LHCN-M2 (cell line): ENCODE measurements at places on chromosomes 11 and 22. TPM values are rescaled to one million over a fixed set of nuclear protein-coding genes. Genes with fewer than 3 reads are reported as not detected.
A peak's percentile ranks its signal among the peaks of the same experiment; 100 is the strongest.

The MIAT gene
- total RNA-seq, result 0.17 and 0.19 TPM in 2 replicates

The PTPN5 gene
- not detected in 2 replicates for total RNA-seq

The OR10V1 gene
- total RNA-seq, result not detected in 2 replicates

The CHORDC1 gene
- total RNA-seq, result 40.7 and 57.3 TPM in 2 replicates

The NAALADL1 gene
- total RNA-seq, result not detected in 2 replicates

The C22orf23 gene
- 0.29 TPM in 1 of 2 replicates, not detected in the other for total RNA-seq

The F2 gene
- not detected in 2 replicates for total RNA-seq

The DCHS1 gene
- 2.4 and 2.6 TPM in 2 replicates for total RNA-seq

The NPAS4 gene
- total RNA-seq, result 0.13 TPM in 1 of 2 replicates, not detected in the other

The IL10RA gene
- not detected in 2 replicates for total RNA-seq

The ADM gene
- total RNA-seq, result 160 and 164 TPM in 2 replicates

The TESMIN gene
- total RNA-seq, result not detected in 2 replicates

The IGF2 gene
- 106 and 173 TPM in 2 replicates for total RNA-seq

The SOX10 gene
- total RNA-seq, result not detected in 2 replicates

DNA sequence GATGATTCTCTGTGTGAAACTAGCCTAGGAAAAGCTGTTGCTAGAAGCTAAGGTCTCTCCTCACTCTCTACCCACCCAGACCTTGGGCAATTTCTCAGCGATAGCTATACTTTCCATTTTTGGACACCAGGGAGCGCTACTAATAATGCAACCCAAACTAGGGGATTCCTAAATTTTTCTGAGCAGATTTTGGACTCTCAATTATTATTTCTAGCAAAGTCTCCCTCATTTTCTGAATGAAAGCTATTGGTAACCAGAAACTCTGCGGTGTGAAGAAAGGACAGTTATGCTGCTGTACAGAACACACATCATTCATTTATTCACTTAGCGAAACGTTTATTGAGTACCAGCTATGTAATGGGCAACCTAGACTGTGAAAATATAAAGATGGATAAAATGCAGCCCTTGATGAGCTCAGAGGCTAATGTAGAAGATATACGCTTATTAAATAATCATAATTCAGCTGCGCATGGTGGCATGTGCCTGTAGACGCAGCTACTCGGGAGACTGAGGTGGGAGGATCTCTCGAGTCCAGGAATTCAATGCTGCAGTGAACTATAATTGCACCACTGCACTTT is 6.1 kb upstream of the STIM1 start:
- peak; percentile 55 for DNase-seq

GRCh38 chr11:65767406-65767805 is 13.4 kb downstream of the AP5B1 start:
- no peak for DNase-seq

DNA sequence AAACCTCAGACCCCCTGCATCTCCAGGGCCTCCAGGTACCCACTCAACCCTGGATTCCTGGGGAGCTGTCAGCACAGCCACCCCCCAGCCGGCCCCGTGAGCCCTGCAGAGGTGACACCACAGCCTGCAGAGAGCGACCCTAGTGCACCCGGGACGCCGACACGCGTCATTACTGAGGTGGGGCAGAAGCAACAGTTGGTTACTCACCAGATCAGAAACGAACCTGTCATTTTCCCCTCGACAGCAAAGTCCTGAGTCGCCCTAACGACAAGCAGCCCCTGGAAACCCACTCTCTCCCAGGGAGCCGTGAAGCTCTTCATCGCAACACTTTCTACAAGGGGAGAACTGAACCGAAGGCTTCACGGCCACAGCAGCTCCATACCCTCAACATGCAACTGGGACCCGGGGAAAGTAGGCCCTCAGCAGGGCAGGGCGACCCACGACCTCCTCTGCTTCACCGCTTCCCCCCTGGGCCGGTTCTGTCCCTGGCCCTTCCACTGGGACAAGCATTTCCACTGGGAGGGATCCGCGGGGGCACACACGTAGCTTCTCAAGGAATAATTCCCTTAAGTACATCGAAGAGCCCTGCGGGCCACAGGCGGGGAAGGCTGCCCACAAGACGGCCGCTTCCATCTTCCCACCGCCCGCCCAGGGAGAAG is 1.6 kb downstream of the BRD1 start:
- DNase-seq, result peak; percentile 30

DNA sequence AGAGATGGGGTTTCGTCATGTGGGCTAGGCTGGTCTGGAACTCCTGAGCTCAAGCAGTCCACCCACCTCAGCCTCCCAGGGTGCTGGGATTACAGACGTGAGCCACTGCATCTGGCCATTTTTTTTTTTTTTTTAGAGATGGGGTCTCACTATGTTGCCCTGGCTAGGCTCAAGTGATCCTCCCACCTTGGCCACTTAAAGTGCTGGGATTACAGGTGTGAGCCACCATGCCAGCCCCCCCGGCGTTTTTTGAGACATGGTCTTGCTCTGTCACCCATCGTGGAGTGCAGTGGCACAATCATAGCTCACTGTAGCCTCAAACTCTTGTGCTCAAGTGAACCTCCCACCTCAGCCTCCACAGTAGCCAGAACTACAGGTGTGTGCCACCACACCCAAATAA is 16.5 kb downstream of the RHBDD3 start:
- no peak for DNase-seq

DNA sequence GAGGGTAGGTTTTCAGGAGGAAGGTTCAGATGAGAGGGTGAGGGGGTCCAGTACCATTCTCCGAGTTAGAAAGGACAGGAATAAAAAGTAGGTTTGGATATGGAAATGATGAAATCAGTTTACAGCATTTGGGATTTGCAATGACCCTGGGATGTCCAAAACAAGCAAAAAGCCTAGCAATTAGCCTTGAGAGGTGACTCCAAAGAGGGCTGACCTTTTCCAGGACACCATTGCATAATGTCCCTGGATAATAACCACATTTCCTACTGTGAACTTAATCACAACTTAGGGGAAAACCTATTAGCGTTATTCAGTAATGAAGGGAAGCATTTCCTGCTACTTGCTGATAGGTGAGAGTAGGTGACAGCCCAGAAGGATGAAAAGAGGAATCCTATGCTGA is 101.4 kb upstream of the ARHGAP42 start:
- DNase-seq, result no peak

DNA sequence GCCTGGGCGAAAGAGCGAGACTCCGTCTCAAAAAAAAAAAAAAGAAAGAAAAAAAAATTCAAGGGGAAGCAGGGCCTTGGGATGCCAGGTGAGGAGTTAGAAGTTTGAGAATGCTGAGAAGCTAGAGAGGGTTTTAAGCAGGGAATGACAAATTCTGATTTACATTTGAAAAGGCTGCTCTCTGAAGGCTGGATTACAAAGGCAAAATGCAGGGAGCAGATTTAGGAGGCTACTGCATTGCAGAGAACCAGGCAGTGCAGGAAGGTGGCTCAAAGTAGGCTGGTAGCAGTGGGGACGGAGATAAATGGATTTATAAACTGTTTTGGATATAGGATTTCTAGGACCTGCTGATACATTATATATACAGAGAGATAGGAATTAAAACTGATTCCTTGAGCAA is 66.6 kb downstream of the KCNC1 start:
- no peak for DNase-seq

DNA sequence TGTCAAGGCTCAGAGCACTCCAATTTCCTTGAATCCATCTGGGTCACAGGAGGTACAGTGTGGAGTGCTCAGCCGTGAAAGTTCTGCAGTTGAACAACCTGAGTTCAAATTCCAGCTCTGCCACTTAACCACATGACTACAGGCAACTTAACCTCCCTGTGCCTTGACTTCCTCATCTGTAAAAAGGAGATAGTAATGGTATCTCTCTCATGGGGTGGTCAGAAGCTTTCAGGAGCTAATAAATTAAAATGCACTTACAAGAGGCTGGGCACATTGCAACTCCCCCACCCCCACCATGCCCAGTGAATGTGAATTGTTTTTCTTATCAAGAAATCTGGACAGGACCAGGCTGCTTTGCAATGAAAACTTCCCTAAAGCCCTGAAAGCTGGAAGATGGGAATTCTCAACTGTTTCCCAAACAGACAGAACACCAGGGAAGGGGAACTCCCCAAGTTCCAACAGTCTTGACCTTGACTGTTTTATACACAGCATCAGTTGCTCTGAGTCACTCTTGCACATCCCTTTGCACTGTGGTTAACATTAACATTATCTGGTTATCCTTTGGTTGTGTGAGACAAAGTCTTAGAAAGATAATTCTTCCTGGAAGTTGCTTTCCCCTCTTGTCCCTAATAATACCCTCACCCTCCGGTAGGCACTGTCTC is 137.0 kb downstream of the SLC1A2 start:
- peak; percentile 77 for DNase-seq

GRCh38 chr11:115765803-115766239 is 261.6 kb upstream of the CADM1 start:
- no peak for DNase-seq

- DNase-seq, result no peak
Observed at GRCh38 chr22:46000081-46001027, 23.4 kb upstream of the WNT7B start.

GRCh38 chr11:28679795-28680468 is 571.7 kb downstream of the METTL15 start:
- DNase-seq, result peak; percentile 67

DNA sequence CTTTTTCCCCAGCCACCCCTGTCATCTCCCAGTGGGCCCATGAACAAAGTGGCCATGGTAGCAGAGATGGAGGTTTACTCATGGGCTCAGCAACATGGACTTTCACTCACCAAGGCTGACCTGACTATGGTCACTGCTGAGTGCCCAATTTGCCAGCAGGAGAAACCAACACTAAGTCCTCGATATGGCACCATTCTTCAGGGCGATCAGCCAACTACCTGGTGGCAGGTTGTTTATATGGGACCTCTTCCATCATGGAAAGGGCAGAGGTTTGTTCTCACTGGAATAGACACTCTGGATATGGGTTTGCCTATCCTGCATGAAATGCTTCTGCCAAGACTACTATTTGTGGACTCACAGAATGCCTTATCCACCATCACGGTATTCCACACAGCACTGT is 1009.1 kb downstream of the NTM start:
- DNase-seq, result no peak

DNA sequence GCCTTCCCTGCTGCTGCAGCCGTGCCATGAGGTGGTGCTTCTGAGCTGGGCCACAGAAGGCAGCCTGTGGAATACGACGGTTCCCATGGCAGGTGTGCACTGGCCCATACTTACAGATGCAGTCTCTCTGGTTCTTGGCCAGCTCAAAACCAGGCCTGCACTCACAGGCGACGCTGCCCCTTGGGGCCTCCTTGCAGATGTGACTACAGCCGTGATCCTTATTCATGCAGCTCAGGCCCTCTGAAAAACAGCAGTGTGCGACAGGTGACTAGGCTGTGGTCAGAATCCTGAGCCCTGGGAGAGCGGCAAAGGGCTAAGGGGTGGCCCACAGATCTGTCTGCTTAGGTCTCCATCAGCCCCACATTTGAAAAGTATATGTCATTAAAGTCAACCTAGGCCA is 22.1 kb downstream of the SCUBE2 start:
- no peak for DNase-seq

DNA sequence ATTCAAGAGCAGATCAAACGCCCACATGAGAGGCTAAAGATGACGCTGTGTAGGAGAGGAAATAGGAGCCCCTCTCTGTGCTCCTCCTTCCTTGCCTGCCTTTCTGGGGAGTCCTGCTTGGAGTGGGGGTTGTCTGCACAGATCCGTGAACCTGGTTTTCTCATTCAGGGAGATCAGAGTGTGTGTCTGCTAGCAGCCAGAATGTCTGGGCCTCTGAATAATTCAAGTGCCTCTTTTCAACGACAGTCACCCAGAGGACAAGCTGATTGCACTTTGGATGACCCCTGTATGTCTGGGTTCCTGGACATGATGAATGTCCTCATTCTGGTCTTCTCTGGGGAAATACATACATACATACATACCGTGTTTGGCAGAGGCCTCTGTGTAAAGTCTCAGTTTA is 592.5 kb upstream of the B3GAT1 start:
- DNase-seq, result no peak

DNA sequence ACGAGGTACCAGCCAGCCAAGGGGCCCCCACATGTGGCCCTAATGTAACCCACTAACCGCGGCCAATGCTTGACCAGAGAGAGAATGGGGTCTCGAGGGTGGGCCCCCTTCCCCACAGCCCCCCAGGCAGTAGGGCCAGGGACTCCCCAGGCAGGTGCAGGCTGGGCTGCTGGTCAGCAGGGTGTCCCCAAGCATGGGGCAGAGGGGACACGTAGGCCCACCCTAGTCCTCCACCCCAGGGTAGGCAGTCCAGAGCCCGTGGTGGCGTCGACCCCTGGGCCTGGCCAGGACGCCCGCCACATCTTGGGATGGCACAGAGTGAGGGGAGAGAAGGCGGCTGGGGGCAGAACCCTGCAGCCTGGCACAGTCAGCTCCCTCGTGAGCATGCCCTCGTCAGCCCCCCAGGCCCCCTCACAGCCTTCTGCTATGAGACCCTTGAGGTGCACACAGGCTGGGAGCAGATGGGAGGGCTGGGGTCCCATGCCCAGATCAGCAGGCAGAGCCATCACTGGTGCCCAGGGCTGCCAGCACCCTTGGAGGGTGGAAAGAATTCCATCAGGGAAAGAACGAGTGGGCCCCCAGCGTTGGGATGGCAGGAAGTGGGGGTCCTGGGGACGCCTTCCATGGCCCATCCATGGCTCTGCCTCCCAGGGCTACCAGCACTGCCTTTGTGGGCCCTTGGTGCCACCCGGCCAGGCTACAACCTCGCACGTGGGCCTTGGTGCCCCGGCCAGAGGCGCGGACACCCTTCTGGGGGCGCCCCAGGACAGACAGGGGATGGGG is 6.1 kb downstream of the TNNT3 start:
- DNase-seq, result no peak

- no peak for DNase-seq
Observed at GRCh38 chr11:133906241-133906640, 50.5 kb downstream of the IGSF9B start.

- peak; percentile 37 for DNase-seq
Observed at GRCh38 chr11:33375688-33376311, 118.6 kb downstream of the HIPK3 start.

DNA sequence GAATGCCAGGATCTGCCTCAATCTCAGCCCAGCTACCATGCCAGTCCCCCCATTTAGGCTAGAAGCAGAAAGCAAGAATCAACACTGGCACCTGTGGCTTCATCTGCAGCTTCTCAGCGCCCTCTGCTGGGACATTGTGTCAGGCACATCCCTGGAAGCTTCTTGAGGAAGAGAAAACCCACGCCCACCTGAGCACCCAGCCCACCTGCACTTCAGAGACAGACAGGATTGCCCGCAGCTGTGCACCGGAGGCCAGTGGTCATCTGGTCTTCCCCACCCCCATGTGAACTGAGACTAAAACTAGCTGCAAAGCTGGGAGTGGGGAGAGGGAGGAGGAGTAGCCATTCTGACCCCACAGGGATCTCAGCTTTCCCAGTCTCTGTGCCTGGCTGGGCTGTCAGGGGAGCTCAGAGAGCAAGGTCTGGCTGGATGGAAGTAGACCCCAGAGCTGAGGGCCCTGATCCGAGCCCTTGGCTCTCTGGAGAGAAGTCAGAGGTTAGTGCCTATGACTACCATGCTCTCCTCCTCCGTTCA is 66.8 kb downstream of the FEZ1 start:
- DNase-seq, result peak; percentile 40

- DNase-seq, result no peak
Observed at GRCh38 chr22:45240104-45240809, 437 bp downstream of the KIAA0930 start.

- no peak for DNase-seq
Observed at GRCh38 chr22:22745225-22746060, 101.0 kb downstream of the GGTLC2 start.
